ENCODE measurements at places on chromosomes 1 and 21.

GRCh38 chr1:30697571-30698376 lies 25.6 kb downstream of the MATN1 start:
- DNase-seq: no peak

- DNase-seq: no peak
Measured at GRCh38 chr1:37186246-37186756, 152.0 kb upstream of the GRIK3 start.

DNA sequence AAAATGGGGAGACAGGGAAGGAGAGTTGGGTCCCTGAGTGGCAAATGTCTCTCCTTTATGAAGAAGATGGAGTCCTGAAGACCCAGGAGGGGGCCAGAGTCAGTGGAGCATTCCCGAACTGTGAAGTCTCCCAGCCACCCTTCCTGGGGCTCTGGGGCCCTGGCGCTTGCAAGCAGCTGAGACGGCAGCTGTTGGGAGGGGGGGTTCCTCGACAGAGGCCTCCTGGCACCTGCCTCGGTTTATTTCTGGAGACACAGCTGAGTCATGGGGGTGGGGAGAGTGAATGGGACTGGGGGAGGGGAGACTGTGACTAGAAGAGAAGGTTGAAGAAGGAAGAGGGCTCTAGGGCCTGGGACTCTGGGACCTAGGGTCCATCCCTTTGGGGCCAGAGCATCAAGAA lies 14.0 kb downstream of the NES start:
- no peak for DNase-seq

DNA sequence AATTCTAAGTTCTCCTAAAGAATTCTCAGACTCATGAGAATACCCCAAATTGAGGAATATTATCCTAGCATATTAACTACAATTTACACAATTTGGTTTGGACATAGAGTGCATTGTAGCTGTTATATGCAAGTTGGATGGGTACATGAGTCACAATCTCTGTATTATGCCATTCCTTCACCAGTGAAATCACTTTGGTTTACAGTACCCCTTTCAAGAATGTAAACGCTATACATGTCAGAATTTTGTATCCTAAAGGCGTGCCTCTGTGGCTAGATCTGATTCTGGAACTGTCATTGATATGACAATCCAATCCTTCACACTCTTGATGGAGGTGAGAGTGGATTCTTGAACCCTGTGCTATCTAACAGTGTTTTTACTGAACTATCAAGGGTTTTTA lies 6.7 kb upstream of the IL10RB start:
- no peak for DNase-seq

DNA sequence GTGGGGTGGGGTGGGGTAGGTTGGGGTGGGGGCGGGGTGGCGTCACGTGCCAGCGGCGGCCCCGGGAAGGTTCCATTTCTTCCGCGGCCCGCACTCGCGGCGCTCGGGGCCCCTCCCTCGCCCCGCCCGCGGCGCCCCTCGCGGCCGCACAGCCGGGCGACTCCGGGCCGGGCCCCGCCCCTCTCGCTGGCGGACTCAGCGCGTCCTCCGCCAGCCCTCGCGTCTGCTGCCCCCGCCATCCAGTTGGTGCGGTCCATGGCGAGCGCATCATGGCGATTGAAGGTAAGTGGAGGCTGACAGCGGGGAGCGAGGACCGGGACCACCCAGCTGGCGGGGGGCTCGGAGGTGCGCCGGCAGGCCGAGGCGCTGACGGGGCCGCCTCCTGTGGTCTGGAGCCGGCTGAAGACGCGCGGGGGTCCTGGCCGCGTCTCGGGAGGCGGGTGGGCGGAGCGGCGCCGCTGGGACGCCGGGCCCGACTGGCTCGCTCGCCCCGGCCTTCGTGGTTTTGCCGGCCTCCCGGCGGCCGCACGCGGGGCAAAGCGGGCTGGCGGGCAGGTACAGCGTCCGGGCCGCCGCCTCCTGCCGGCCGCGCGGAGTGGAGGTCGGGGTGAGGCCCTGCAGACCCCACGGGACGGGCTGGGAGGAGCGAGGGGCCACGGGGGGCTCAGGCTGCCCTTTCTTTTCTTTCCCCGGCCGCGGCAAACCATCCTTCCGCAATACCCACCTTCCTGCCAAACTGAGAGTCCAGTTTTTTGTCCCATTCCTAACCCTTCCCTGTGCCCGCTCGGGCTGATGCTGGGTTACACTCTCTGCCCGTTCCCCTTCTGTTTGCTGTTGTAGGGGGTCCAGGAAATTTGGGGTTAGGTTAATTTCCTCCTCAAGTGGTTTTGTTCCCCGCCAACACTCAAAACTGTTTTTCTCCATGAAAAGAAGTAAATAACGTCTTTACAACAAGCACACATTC lies at the start of gene SYT14:
SYT14 (plus strand) TSS at position 222 of the 964 bp plus-strand sequence; CDS start at position 270, 48 bp downstream.
- DNase-seq: peak; percentile 1
